Suprapubic skin (tissue), 4 donors: ENCODE measurements at places on chromosomes 16 and 17. TPM values are rescaled to one million over a fixed set of nuclear protein-coding genes. Genes with fewer than 3 reads are reported as not detected.

Gene EMP2
- total RNA-seq: 151 TPM

Gene FAM20A
- total RNA-seq: 0.78 TPM

Gene SULT1A1
- total RNA-seq: 2.7 TPM

Gene SLC16A6
- total RNA-seq: 5.1 TPM

DNA sequence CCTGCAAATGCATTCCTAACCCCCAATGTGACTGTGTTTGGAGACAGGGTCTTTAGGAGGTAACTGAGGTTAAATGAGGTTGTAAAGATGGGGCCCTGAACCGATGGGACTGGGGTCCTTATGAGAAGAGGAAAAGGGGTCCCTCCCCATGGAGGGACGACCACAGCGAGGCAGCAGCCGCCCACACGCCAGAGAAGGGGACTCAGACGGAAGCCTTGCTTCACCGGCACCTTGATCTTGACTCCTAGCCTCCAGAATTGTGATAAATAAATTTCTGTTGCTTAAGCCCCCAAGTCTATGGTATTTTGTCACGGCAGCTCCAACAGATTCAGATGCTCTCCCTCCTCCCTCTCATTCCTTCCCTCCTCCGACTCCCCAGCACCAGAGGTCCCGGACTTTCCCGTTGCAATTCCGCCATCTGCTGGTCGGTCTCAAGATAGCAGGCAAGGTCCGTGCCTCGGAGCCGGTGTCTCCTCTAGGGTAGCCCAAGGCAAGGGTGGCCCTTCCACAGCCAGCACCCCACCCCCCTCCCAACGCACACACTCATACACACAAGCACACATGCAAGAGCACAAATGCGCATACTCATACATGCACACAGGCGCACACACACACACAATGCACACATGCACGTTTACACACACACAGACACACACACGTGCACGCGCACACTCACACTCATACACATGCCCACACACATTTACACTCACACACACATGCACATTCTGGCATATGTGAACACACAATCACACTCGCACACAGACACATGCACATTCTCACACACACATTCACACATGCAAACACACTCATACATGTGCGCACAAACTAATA is 23.1 kb upstream of the C16orf78 start:
- peak; percentile 81 for DNase-seq

- DNase-seq: no peak
Observed at GRCh38 chr16:138049-138417, 440 bp downstream of the NPRL3 start.

- no peak for DNase-seq
Observed at GRCh38 chr16:11234884-11235702, 20.9 kb downstream of the SOCS1 start.

DNA sequence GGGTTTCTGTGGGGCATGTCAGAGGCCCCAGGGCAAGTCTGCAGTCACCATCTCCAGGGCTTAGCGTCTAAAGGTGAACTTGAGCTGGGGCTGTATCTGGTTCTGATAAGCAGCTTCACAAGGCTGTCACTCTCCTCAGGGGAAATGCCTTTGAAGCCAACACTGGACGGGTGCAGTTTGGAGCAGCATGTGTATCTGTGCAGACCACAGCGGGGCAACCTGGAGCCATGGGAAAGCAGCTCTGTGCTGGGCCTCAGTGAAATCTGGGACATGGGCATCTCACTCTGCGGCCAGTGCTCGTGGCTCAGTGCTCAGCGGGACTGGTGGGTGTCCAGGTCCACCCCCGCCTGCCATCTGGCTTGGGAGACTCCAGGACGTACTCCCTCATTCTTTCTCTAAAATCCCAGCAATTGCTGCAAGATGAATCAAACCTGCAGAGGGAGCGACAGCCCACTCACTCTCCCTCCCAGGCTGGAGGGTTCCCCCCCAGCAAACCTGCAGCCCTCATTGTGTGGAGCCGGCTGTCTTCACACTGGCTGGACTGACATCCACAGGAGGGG is 63.5 kb downstream of the PRMT7 start:
- no peak for DNase-seq

GRCh38 chr16:57526498-57526897 is 9.9 kb downstream of the CCDC102A start:
- no peak for DNase-seq

DNA sequence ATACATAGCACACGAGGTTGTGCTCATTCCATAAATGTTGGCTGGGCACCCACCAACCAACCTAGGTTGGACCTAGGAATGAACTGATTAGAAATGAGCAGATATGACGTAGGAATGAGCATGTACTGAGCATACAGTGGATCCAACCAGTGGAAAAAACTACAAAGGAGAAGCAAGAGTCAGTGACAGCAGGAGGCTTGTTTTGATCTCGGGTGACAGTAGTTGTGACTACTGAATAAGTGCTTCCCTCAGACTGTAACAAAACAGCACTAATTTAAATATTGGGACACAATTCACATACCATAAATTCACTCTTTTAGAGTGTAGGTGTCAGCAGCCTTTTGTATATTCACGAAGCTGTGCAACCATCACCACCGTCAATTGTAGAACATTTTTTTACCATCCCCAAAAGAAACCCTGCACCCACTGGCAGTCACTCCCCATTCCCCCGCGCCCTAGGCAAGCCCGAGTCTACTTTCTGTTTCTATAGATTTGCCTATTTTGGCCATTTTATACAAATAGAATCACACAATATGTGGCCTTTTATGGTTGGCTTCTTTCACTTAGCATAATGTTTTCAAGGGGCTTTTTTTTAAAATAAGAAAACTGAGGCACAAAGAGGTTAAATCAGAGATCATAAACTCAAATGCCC is 7.0 kb downstream of the VAC14 start:
- DNase-seq: no peak

GRCh38 chr17:3750926-3751325 is 27.2 kb downstream of the HASPIN start:
- DNase-seq: no peak

DNA sequence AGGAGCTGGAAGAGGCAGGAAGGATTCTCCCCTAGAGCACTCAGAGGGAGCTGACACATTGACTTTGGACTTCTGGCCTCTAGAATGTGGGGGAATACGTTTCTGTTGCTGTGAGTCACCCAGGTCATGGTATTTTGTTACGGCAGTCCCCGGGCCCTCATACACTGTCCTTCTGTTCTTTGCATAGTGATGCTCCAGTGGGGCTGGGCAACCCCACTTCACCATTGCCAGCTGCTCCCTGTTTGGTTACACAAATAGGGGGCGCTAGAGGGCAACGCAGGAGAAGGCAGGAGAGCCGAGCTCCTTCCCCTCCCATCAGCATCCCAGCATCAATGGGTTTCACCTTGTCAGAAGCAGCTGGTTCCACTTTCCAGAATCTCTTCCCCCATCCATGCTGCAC is 257.7 kb upstream of the FOXF1 start:
- DNase-seq: no peak
